ENCODE measurements at places on chromosomes 5 and 9.

DNA sequence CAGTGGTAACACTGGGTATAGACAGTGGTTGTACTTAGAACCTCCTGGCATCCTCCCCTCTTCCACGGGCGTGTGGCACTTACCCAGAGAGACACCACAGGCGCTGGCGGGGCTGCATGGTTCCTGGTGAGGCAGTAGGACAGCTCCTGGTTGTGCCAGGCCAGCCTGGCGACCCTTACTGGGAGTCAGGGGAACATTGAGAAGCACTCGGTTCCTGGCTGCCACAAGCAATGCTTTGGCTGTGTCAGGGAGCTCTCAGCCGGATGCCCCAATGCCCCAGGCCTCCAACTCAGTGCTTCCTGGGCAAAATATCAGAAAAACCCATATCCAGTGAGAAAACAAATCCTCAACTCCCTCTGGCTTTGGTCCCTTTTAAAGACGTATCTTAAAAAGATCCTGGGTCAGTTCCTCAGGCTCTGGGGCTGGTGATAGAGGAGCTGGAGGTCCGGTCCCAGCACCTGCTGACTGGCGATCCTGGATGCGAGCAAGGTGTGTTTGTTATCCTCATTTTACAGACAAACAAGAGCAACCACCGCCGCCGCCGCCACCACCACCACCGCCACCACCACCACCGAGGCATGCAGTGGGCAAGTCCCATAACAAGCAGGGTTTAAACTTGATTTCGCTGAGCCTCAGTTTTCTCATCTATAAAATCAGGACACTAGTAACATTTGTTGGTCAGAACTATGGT, 4.2 kb downstream of the NKX2-5 start:
- no peak for DNase-seq

DNA sequence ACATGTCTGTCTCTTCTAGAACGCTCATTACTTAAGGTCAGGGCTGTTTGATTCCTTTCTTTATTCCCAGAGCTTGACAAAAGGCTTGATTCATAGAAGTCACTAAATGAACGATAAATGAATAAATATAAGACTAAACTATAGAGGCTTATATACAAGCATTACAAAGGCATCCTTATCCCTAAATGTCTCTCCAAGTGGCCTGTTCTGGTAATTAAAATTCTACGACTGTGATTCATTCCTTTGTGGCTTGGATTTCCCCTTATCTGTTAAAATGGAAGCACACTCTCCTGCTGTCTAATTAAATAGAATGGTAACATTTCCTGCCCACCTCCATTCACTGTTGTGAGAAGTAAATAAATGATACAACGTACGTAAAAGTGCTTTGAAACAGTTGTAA, 49.5 kb downstream of the C7 start:
- no peak for DNase-seq

- DNase-seq: no peak
Observed at GRCh38 chr5:158142156-158142555, 283.2 kb upstream of the CLINT1 start.

- DNase-seq: no peak
Observed at GRCh38 chr9:83477120-83477519, 61.1 kb downstream of the FRMD3 start.

Data from stimulated activated CD8-positive, alpha-beta memory T cell treated with anti-CD3 and anti-CD28 coated beads, Interleukin-4, amount 100 ng/mL, for 1 hour (primary cell).